Naive B cell (primary cell): ENCODE measurements at places on chromosomes 6 and 20. TPM values are rescaled to one million over a fixed set of nuclear protein-coding genes. Genes with fewer than 3 reads are reported as not detected.

DNA sequence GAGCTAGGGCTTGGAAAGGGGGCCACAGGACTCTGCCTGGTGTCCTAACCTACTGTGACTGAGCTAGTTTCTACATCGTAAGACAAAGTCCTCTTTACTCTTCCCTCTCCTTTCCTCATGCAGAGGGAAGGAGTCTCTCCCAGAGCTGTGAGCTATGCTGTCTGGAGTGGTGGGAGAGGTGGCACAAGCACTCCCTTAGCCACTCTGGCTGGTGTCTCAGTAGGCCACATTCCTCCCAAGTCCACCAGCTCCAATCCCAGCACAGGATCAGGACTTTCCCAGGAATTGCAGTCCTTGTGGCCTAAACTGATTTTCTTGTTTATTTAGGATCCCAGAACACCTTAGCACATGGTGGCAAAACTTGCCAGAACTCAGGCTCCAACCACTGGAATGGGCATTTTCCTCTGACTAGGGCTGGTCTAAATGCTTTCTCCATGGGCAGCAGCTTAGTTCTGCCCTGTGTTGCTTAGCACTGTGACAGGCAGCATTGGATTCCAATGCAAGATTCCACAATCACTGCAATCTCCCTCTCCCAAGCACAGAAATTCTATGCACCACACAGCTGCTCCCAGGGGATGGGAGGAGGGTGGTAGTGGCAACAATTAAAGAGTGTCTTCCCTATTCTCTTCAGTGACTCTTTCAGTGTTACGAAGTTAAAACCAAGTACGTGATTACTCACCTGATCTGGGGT, 733.3 kb downstream of the HACE1 start:
- no peaks in the 10 kb centered on the region for H3K36me3 ChIP-seq
- no peaks in the 10 kb centered on the region for H3K27me3 ChIP-seq
- H3K27ac ChIP-seq, result no peak overlapping the region
- no peak for DNase-seq

- no peak overlapping the region for H3K27ac ChIP-seq
- DNase-seq, result no peak
- no peaks in the 10 kb centered on the region for H3K4me1 ChIP-seq
- no peaks in the 10 kb centered on the region for H3K27me3 ChIP-seq
- H3K36me3 ChIP-seq, result no peaks in the 10 kb centered on the region
These were observed 81.6 kb downstream of the TMEM200A start for GRCh38 chr6:130447374-130447773.

DNA sequence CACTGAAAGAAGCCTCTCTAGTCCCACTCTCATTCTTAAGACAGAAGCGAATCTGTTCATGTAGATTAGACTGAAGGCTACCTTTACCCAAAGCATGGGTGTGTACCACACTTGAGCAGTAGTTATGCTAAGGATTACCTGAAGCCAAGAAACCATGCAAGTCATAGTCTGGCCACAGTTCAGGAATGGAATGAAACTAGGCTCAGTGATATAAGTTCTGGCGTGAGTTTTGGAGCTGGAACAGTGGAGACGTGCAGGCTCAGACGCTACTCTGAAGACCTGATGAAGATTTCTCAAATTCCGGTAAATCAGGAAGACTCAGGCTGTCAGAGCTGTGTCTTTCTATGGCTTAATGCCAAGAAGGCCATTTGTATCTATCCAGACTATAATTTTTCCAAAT, 219.9 kb downstream of the HDGFL1 start:
- H3K4me1 ChIP-seq, result no peaks in the 10 kb centered on the region
- no peaks in the 10 kb centered on the region for H3K27me3 ChIP-seq
- H3K27ac ChIP-seq, result no peak overlapping the region
- no peak for DNase-seq

DNA sequence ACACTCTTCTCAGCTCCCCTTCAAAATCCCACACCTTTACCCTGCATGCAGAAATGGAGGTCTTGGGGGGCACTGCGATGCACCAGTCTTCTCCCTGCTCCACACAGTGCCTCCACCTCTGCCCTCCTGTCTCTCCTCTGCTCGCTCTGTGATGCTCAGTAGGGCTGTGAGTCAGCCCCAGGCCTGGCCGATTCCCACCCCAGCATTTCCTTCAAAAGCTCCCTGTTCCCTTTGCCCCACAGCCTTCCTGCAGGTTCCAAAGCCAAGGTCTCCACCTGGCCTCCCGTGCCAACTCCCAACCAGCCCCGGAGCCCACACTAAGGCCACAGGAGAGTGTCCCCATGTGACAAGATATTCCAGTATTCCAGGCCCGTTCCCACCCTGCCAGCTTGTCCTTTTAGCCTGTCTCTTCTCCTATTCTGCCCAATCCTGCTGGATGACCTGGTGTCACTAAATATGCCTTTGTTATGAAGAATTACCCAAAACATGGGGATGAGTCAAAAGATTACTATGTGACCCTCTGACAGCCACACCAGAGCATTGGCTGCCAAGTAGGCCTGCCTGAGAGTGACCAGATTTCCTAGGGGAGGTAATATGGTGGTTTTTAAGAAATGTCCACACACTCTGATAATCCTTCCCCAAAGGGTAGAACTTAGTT, 118.9 kb upstream of the NXT1 start:
- H3K27me3 ChIP-seq, result peaks cover 21% of the 10 kb centered on the region
- no peak overlapping the region for H3K4me3 ChIP-seq
- no peak overlapping the region for H3K27ac ChIP-seq
- DNase-seq, result no peak

DNA sequence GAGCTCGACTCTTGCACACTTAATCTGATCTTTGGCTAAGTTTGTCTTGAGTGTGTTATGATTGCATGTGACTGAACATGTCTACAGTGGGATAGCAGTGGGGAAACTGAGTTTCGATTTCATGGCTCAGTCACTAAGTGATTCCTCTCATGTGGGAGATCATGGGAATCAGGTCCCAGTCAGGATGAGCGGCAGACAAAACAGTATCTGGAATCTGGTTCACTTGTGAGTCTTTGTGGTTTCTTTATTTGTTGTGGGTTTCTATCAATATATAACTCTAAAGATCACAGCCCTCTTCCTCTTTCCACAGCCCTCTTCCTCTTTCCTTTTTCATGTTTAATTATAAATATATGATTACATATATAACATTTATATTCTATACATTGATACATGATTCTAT, 4.0 kb downstream of the RPP21 start:
- peak overlapping the region; percentile 37 for H3K4me3 ChIP-seq
- H3K36me3 ChIP-seq, result peaks cover 6% of the 10 kb centered on the region
- peaks cover 35% of the 10 kb centered on the region for H3K4me1 ChIP-seq
- no peak for DNase-seq
- peaks cover 4% of the 10 kb centered on the region for H3K27me3 ChIP-seq
- H3K27ac ChIP-seq, result no peak overlapping the region

- DNase-seq, result peak; percentile 95
- H3K27me3 ChIP-seq, result peaks cover 4% of the 10 kb centered on the region
- H3K36me3 ChIP-seq, result no peaks in the 10 kb centered on the region
- peaks cover 30% of the 10 kb centered on the region for H3K4me1 ChIP-seq
- H3K27ac ChIP-seq, result peak within 1 kb of the TSS; percentile 97
These were observed at the start of gene RALGAPA2 for GRCh38 chr20:20712474-20713243. RALGAPA2 (minus strand) TSS chr20:20712644; CDS start chr20:20712480, 164 bp downstream.

DNA sequence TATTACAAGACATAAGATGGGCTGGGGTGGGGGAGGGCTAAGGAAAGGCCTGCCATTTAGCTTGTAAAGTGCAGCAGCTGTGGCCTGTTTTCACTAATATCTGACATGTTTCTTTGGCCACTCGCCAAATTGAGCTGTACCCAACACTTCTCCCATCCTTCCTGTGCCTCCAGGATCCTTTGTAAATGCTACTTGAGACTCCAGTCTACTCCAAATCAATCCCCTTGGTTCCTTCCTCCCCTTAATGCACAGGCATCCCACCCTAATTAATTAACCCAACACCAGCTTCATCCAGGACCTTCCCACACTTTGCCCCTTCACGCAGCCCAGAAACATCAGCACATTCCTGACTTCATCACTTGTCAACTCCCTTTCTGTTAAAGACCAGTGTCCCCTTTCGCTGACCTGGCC, 55.0 kb upstream of the TCF21 start:
- no peak for DNase-seq
- H3K27me3 ChIP-seq, result peaks cover 32% of the 10 kb centered on the region
- no peak overlapping the region for H3K27ac ChIP-seq
- no peak overlapping the region for H3K4me3 ChIP-seq

GRCh38 chr6:56003616-56004015, 128.2 kb upstream of the BMP5 start:
- H3K4me3 ChIP-seq, result no peak overlapping the region
- DNase-seq, result no peak
- no peak overlapping the region for H3K27ac ChIP-seq
- no peaks in the 10 kb centered on the region for H3K36me3 ChIP-seq

GRCh38 chr20:48189181-48189580, 403.9 kb upstream of the SULF2 start:
- H3K36me3 ChIP-seq, result no peaks in the 10 kb centered on the region

DNA sequence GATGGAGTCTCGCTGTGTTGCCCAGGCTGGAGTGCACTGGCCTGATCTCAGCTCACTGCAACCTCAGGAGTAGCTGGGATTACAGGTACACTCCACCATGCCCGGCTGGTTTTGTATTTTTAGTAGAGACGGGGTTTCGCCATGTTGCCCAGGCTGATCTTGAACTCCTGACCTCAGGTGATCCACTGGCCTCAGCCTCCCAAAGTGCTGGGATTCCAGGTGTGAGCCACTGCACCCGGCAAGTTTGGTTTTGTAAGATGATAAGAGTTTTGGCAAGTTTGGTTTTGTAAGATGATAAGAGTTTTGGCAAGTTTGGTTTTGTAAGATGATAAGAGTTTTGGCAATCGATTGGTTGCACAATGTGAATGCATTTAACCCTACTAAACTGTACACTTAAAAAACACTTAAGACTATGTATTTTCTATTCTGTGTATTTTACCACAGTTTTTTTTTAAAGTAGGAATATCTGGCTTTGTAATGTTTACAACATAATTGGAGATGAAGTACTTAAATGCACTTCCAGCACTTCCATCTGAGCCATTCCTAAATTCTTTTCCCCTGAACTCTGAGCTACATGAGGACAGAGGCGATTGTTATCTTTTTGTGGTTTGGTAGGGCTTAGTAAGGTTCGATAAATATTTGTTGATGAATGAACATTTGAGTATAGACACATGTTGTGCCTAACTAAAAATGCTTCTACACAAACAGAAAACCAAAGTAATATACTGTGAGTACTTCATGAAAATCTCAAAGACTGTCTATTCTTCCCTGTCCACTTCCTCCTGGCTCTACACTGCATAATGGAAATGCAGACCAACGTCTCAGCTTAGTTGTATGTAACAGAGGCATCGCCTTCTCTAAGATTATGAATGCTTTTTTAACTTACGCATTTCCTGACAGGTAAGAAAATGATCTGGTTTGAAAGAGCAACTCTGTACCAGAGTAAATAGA, 18.8 kb downstream of the SAMHD1 start:
- DNase-seq, result no peak
- H3K4me1 ChIP-seq, result no peaks in the 10 kb centered on the region
- peak overlapping the region; percentile 18 for H3K27ac ChIP-seq
- no peaks in the 10 kb centered on the region for H3K27me3 ChIP-seq
- no peaks in the 10 kb centered on the region for H3K36me3 ChIP-seq

GRCh38 chr6:159726255-159726917, 920 bp upstream of the WTAP start:
- no peaks in the 10 kb centered on the region for H3K36me3 ChIP-seq
- peak overlapping the region; percentile 93 for H3K4me3 ChIP-seq
- no peak for DNase-seq
- H3K27me3 ChIP-seq, result no peaks in the 10 kb centered on the region
- H3K4me1 ChIP-seq, result peaks cover 49% of the 10 kb centered on the region

- no peaks in the 10 kb centered on the region for H3K27me3 ChIP-seq
- H3K36me3 ChIP-seq, result no peaks in the 10 kb centered on the region
These were observed 96.6 kb downstream of the LCA5 start for GRCh38 chr6:79440598-79440997.

DNA sequence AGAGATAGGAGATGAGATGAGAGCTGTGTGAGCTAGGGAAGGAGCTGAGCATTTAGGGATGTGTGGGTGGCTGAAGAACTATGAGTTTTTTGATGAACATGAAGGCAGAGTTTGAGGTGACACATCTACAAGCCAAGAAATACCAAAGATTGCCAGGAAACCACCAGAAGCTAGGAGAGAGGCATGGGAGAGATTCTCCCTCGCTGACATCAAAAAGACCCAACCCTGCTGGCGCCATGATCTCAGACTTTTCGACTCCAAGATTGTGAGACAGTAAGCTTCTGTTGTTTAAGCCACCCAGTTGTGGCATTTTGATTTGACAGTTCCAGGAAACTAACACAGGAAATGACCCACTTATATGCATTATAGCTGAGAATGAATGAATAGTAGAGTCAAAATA, 790.9 kb downstream of the TFAP2A start:
- DNase-seq, result no peak
- no peaks in the 10 kb centered on the region for H3K4me1 ChIP-seq
- H3K4me3 ChIP-seq, result no peak overlapping the region
- H3K36me3 ChIP-seq, result no peaks in the 10 kb centered on the region

DNA sequence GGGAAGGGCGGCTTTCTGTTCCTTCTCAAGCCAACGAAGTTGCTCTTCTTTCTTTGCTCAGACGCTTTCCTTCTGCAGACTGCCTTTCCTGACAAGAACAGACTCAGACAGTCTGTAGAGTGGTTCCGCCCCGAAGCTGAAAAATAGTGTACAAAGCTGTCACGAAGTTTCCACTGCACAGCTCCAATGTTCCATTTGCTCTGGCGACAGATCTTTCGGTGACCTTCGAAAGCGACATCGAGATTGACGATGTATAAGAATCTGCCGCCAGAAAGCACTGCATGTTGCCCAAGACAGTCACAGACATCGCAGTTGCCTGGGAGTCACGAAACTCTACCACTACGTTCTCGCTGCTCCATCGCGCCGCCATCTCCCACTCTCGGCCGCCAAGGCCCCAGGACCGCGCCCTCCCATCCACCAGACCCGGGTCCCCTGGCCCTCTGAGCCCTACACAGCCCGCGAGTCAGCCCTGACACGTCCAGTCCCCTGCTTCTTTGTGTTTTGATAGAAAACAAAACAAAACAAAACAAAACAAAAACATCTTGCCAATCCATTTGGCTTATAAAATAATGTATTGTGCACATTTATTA, 42.1 kb upstream of the ZNF184 start:
- H3K27ac ChIP-seq, result no peak overlapping the region
- H3K27me3 ChIP-seq, result peaks cover 65% of the 10 kb centered on the region
- no peaks in the 10 kb centered on the region for H3K36me3 ChIP-seq
- no peak for DNase-seq

- no peak overlapping the region for H3K4me3 ChIP-seq
- H3K27me3 ChIP-seq, result no peaks in the 10 kb centered on the region
- H3K27ac ChIP-seq, result no peak overlapping the region
- no peak for DNase-seq
These were observed 131.6 kb downstream of the DST start for GRCh38 chr6:56510984-56511531.

TFEB gene
- polyA plus RNA-seq, result 52.3 TPM

TP53TG5 gene
- polyA plus RNA-seq, result 0.27 TPM

FOXC1 gene
- not detected for polyA plus RNA-seq

HLA-DOA gene
- polyA plus RNA-seq, result 598 TPM

TMEM74B gene
- not detected for polyA plus RNA-seq

MUC22 gene
- not detected for polyA plus RNA-seq

GNRH2 gene
- polyA plus RNA-seq, result not detected

SNTA1 gene
- polyA plus RNA-seq, result 5.2 TPM

RTEL1 gene
- polyA plus RNA-seq, result 6.5 TPM

KCNB1 gene
- polyA plus RNA-seq, result 0.05 TPM
